Stimulated activated CD4-positive, alpha-beta T cell treated with anti-CD3 and anti-CD28 coated beads, TNF-alpha, amount 100 ng/mL, for 1 hour (primary cell): ENCODE measurements at places on chromosomes 11 and 22.

DNA sequence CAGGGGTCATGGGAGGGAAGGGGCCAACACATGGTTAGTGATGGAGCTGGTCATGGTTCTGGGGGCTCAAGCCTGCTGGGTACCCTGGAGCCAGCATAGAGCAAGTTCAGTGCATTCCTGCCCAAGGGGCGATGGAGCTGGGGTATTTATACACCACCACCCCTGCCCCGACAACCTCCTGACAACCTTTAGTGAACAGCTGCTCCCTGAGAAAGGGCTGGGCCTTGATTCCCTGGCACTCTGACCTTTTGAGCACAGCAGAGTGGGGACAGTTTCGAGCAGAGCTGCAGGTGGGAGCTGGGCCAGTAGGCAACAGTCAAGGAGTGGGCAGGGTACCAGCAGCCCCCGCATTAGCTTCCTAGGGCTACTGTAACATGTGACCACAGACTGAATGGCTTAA lies 6.0 kb downstream of the PARVG start:
- DNase-seq, result no peak

DNA sequence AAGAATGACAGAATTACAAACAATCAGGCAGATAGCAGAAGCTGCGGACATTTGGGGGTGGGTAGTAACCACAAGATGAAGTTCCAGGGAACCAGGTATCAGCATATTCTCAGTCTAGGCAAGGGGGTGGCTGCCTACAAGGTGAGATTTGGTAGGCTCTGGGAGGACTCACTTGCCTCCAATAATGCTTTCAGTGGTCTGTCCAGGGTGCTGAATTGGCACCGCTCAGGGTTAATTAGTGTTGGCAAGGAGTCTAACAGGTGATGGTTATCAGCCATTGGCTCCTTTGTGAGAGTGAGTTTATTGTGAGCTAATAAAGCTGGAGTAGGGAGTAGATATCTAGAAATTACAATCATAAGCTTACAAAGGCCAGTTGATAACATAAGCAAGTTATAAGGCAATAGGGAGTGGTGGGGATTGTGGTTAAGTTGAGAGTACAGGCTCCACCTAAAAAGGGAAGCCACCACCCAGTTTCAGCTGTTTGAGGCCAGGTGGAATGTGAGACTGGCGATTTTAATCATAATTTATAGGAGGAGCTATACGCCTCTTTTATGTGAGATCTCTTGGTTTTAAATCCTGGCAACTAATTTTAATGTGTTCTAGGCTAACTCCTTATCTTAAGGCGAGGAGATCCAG lies 320.5 kb downstream of the MIAT start:
- DNase-seq, result no peak

GRCh38 chr11:35100013-35100383 lies 39.0 kb upstream of the CD44 start:
- DNase-seq, result no peak

- no peak for DNase-seq
Observed at GRCh38 chr11:82406611-82407010, 327.1 kb downstream of the FAM181B start.

GRCh38 chr22:35477911-35478582 lies 62.6 kb upstream of the RASD2 start:
- DNase-seq, result no peak

DNA sequence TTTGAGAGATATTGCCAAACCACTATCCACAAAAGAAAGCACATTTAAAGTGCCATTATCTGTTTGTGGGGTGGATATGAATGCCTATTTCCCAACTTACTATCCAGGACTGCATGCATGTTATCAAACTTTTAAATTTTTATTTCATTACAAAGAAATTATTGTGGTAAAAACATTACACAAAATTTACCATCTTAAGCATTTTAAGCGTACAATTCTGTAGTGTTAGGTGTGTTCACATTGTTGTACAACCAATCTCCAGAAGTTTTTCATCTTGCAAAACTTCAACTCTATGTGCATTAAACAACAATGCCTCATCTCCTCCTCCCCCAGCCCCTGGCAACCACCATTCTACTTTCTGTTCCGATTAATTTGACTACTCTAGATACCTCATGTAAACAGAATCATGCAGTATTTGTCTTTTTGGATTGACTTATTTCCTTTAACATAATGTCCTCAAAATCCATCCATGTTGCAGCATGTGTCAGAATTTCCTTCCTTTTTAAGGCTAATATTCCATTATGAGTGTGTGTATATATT lies 17.6 kb upstream of the CD44 start:
- no peak for DNase-seq

DNA sequence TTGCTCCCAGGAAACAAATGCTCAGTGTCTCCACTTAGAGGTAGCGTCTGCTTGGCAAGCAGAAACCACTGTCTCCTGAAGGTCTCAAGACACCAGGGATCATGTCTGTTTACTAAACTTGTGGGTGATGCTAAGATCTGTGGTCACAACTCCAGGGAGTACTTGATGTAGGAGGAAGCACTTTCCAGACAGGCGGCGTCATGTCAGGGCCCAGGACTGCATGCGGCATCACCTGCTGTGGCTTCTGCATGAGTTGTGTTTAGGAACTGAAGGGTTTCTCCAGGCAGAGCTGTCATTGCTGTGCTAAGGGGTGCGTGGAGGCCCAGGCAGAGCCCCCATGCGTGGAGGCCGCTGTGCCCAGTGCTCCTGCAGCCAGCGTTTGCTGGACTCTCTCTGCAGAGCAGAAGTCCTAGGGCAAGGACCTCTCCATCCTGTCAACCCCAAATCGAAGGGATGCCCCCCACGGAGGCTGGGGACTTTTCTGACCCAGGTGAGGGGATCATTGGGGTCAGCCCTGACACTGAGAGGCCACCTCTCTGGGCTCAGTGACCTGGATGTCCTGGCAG lies 8.1 kb upstream of the PANX2 start:
- DNase-seq, result no peak

GRCh38 chr22:35580351-35581022 lies 36.6 kb downstream of the MB start:
- DNase-seq, result no peak

DNA sequence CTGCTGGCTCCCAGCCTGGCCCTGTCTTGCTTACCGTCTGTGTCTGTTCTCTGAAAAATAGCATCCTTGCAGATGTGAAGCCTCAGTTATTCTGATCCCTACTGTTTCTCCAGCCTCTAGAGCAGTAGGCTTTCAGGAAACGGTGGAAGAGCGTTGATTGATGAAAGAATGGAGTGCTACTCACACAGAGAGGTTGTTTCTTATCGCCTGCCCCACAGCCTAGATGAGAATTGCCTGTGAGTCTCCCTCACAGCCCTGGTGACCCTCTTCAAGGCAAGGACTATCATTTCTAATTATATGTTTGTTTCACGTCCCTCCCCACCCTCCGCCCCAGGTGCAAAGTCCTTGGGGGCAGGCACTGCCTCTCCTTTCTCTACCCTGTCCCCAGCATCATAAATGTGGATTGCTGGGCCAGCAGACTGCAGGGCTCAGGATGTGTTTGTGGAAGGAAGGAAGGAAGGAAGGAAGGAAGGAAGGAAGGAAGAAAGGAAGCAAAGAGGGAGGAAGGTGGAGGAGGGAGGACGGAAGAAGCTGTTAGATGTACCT lies 575.3 kb upstream of the B3GAT1 start:
- DNase-seq, result no peak

DNA sequence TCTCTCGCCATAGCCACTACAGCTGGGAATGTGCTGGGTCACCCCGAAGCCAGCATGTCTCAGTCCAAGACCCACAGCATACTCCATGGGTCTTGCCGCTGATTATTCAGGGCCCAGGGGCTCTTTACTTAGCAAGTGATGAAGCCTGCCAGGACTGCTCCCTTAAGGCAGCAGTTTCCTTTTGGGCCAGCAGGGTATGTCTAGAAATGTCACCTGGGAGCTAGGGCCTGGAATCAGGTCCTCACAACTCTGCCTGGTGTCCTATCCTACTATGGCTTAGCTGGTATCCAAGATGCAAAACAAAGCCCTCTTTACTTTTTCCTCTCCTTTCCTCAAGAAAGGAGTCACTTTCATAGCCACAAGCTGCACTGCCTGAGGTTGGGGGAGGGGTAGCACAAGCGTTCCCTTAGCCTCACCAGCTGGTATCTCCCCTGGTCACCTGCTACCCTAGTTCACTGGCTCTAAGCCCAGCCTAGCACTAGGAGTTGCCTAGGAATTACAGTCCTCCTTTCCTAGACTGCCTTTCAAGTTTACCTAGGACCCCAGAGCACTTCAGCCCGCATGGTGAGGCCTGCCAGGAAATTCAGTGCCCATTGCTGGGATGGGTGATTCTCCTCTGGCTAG lies 22.6 kb upstream of the NCR3LG1 start:
- DNase-seq, result no peak

DNA sequence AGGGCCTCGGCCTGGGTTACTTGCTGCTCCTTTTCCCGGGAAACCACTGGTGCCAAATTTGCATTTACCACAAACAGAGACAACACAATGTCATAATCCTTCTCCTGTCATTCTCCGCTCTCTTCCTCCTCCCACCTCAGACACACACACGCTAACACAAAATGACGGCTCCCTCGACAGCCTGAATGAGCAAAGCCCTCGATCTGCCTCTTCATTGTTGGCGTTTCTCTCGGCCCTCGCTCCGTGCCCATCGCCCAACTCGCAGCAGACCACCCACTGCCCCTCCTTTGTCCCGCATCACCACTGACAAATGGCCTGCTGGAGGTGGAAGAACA lies 12.5 kb upstream of the TCF20 start:
- DNase-seq, result no peak

- no peak for DNase-seq
Observed at GRCh38 chr22:46797355-46797754, 34.9 kb downstream of the TBC1D22A start.

DNA sequence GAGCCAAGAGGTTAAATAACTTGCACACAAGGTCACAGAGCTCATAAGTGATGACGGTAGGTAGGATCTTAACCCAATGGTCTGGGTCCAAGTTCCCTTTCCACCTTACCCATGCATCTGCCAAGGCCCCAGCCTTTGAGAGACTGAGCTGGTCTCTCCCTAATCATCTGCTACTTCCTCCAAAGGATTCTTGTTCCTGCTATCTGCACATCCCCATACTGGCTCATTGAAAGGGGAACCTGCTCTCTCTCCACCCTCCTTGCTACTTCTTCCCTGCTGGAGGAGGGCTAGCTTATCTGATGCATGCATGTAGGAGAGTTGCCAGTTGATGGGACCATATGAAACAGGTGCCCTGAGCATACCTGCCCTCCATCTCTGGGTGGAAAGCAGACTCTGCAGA lies 47.7 kb downstream of the COMMD9 start:
- DNase-seq, result no peak

- DNase-seq, result no peak
Observed at GRCh38 chr11:88363004-88363403, 25.5 kb upstream of the CTSC start.

DNA sequence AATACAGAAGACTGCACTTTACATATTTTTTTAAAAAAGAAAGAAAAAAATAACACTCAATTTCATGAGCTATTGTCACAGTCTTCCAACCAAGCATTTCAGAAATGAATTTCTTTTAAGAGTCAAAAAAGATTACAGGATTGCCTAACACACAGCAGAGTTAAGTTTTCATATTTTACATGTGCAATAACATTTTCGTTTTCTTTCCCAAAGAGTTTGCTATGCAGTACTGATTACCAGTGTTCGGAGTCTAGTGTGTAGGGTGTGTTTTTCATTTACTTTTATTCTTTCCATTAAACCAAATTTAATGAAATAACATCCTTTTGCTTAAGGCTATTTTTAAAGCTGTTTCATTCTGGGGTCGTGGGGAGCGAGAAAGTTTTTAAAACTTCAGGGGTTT lies 53.2 kb downstream of the MN1 start:
- DNase-seq, result no peak

GRCh38 chr22:32333141-32333768 lies 24.4 kb upstream of the RFPL3 start:
- DNase-seq, result no peak

DNA sequence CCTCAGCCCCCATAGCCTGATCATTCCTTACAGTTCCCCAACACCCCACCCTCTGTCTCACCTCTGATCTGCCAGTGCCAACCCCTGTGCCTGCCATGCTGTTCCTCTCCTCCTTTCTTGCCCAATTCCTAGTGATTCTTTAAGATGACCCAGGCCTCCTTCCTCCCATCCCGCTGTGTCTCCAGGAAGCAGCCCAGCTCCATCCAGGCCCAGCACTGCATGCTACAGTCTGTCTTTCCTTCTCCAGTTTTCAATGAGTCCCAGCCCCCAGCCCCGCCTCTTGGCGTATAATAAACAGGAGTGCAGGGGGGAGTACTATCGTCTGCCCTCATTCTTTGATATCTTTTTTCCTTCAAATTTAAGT lies 12.3 kb downstream of the LTBP3 start:
- no peak for DNase-seq

DNA sequence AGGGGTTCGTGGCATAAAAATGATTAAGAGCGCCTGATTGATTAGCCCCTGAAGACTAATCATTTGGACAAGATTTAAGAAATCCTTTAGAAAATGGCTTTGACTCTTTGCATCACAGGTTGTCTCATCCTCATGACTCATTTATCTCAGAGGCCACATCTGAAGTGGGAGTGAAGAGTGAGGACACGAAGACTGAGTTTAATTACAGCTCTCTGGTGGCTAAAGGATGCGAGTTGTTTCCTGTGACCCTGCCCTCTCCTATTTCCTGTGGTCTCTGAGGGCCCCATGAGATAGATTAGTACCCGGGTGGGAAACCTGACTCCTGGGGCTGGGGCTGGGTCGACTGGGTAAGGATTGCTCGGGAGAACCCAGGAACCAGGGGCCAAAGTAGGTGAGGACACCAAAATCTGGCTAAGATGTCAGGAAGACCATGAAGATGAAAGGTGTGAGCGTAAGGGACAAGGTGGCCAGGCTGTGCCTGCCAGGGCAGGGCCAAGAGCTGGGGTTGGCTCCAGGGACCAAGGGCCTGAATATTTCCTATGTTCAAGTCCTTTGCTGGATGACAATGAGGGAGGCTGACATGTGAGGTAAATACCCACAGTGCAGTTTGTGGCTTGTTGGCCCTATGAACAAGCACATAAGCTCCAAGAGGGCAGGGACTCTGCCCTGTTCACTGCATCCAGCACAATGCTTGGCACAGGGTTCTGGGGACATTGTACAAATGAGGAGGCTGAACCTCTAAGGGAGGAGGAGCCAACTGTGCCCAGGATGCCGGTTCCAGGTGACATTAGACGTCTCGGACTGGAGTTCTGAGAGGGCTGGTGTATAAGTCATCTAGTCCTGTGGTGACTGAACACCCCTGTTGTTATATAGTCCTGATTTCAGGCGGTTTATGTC lies 3.6 kb downstream of the OTOG start:
- no peak for DNase-seq

- DNase-seq, result no peak
Observed at GRCh38 chr11:113896156-113896879, 8.3 kb upstream of the HTR3B start.

GRCh38 chr11:14029971-14030920 lies 67.7 kb downstream of the SPON1 start:
- no peak for DNase-seq

- DNase-seq, result no peak
Observed at GRCh38 chr11:88464528-88464927, 127.0 kb upstream of the CTSC start.

DNA sequence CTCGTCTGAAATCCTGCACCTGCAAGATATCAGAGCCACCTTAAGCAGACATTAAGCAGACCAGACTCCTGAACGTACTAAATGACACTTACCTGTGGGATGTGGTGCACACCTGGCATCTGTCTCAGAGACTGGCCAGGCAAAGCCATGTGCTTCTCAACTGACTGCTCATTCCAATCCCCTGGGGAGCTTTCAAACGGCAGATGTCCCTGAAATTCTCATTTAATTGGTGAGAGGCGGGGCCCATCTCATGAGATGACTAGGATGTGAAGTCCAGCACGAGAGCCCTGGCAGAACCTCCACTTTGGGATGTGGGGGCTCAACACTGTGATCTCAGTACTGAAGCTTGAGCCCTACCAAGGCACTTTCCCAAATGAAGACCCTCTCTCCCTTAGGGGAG lies 84.9 kb upstream of the HMGXB4 start:
- DNase-seq, result no peak

GRCh38 chr11:34509336-34509876 lies 4.2 kb downstream of the ELF5 start:
- no peak for DNase-seq
